HT1080 (cell line): ENCODE measurements at places on chromosomes 6 and 20. TPM values are rescaled to one million over a fixed set of nuclear protein-coding genes. Genes with fewer than 3 reads are reported as not detected.

DNA sequence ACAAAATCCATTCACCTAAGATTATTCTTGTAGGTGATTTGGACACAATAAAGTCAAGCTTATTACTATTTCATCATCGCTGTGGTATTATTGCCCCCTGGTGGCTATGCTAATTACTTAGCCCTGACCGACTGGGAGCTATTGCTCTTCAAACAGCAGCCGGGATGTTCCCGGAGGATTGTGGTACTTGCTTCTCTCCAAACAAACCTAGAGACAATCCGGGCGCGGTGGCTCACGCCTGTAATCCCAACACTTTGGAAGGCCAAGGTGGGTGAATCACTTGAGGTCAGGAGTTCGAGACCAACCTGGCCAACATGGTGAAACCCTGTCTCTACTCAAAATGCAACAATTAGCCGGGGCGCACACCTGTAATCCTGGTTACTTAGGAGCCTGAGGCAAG, 15.4 kb upstream of the STMND1 start:
- DNase-seq = peak; percentile 65

DNA sequence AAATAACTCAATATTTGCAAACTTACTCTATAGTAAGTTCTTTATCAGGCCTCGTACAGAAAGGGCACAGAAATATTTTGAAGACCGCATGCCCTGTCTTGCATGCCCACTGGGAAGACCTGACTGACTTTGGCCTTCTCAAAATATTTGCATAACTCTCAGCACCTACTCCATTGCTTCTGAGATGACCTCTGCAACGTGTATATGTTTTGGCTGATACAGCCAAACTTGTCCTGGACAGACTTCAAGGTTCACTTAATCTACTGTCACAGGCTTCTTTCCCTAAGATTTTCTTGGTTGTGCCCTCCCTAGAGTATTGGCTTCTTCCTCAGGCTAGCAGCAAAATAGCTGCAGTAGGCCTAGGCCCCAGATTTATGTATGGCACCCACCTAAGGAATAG, 21.5 kb upstream of the SERINC3 start:
- DNase-seq = no peak

- DNase-seq = peak; percentile 67
These were observed 331.7 kb downstream of the FRK start for GRCh38 chr6:115729036-115729435.

The NKAPL gene
- not detected in 2 replicates for total RNA-seq

- DNase-seq = peak; percentile 77
These were observed 105.0 kb downstream of the OLIG3 start for GRCh38 chr6:137389150-137389704.

DNA sequence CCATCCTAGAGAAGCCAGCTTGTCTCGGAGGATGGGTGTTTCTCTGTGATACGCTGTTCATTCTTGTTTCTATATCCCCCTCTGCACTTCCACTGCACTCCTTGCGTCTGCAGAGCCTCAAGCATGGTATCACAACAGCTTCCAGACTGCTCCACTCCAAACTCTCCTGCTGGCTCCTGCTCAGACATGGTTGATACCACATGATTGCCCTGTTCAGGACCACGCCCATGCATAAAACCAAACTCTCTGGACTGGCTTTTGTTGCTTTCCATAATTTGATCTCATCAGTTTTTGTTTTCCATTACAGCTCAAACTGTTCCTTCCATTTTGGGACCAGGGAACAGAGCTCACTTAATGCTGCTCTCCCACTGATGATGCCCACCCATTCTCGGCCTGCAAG, 30.0 kb upstream of the SMIM29 start:
- no peak for DNase-seq

The PROKR2 gene
- not detected in 2 replicates for total RNA-seq

DNA sequence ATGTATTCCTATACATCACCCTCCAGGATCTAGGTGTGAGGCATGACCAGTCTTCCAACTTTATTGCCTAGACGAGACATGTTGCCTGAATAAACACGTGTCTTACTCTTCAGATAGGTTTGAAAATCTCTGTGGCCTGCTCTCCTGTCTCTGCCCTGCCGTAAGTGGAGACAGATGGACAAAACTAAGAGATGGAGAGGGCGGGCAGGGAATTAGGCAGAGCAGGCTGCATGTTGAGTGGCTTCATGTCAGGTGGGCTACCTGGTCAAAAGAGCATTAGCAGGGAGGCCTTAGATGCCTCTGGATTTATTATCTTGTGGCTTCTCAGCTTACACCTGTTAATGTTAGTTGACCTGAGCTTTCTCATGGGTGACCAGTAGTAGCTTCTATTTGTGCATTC, 59.0 kb upstream of the TULP4 start:
- no peak for DNase-seq

- no peak for DNase-seq
These were observed 149.2 kb downstream of the PHACTR1 start for GRCh38 chr6:12865671-12866181.

The DZANK1 gene
- total RNA-seq = 0.57 and 1.3 TPM in 2 replicates

DNA sequence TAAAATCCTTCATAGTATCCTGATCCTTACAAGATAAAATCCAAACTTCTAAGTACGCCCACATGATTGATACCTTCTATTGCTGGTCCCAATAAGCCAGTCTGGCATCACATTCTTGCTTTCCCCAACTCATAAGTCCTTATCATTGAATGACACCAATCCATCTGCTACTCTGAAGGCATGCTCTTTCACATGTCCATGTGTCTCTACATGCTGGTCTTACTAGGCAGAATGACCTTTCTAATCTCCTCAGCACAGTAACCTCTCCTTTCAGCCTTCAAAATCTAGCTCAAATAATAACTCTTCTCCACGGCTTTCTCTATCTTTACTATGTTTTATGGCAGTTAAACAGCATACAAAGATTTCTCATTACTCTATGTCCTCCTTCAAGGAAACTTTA, 71.1 kb downstream of the ASCC3 start:
- no peak for DNase-seq

The TP53TG5 gene
- total RNA-seq = not detected in 2 replicates

DNA sequence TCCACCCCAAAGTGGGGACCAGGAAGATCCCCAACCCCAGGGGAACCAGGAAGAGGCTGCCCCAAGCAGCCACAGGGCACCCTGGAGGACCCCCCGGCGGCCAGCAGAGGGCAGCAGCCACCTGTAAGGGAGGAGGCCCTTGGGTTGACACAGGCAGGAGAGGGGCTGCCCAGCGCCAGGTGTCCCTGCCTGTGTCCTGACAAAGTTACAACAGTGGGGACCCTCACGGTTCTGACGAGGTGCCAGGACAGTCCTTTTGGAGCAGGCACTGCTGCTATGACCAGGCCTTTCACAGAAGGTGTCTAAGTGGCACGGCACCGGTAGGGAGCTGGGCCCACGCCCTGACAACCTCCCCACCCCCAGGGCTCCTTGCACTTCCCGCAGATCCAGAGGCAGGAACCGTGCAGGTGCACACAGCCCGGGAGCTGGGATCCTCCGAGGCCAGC, 176.7 kb downstream of the BMP7 start:
- DNase-seq = peak; percentile 33

DNA sequence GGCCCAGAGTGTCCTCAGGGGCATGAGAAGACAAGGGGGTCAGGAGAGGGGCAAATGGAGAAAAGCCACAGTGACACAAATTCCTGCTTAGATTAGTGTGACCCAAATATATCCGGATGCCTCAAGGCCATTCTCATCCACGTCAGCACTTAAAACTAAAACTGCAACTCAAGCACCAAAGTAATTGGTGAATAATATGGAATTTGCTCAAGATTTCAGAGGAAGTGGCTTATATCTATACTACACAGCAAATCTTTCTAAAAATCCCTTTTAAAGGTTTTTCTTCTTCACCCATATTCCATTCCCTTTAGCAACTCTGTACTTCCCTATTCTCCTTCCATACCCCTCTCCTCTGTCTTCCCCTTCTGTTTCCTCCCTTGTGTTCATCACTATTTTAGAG, 15.2 kb downstream of the DEF6 start:
- no peak for DNase-seq

- no peak for DNase-seq
These were observed 177.9 kb downstream of the RNGTT start for GRCh38 chr6:88785478-88785877.

DNA sequence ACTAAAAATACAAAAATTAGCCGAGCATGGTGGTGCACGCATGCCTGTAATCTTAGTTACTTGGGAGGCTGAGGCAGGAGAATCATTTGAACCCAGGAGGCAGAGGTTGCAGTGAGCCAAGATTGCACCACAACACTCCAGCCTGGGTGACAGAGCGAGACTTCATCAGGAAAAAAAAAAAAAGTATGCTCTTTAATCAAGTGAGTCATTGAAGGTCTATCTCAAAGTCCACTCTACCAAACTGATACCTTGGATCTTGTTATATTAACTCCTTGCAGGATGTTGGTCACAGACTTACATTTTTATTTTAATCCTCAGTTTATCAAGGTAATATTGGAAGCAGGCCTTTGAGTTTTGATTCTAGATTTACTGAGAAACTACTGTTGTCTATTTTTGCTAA, 348.7 kb downstream of the COL12A1 start:
- no peak for DNase-seq

DNA sequence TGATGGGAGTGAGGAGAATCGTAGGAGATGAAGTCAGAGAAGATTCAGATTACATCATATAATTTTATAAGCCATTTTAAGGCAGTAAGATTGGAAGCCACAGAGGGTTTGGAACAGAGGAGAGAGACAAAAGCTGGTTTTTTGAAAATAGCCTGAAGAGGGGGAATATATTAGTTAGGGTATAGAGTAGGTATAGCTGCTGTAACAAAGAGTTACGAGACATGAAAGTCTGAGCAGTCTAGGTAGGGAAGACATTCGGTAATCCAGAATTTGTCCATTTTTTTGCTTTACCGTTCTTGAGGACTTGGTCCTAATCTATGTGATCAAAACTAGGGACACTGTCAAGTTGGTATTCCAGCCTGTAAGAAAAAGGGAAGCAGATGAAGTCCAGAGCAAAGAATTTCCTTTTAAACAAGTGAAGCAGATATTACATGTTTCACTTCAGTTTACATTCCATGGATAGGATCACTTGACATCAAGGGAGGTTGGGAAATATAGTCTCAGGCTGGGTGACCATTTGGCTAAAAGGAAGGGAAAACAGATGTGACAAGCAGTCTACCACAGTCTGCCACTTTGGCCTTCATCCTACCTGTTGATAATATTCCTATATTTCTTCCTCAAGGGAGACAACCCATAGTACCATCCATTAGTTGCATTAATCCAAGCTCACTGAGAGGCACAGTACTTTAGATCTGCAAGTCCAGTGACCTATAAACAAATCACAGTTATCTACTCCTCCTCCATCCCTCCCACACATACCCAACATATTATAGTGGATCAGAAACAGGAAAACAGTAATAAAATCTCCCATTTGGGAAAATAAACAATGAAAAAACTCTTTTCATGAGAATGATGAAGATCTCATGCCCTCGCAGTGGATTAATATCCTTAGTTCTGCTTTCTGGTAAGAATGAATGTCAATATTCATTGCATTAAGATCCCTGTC, 10.2 kb downstream of the FAM135A start:
- DNase-seq = no peak

The WFDC5 gene
- total RNA-seq = not detected in 2 replicates

GRCh38 chr6:152300517-152300916, 336.6 kb downstream of the SYNE1 start:
- no peak for DNase-seq

GRCh38 chr6:1908784-1909183, 299.1 kb downstream of the FOXC1 start:
- peak; percentile 73 for DNase-seq

DNA sequence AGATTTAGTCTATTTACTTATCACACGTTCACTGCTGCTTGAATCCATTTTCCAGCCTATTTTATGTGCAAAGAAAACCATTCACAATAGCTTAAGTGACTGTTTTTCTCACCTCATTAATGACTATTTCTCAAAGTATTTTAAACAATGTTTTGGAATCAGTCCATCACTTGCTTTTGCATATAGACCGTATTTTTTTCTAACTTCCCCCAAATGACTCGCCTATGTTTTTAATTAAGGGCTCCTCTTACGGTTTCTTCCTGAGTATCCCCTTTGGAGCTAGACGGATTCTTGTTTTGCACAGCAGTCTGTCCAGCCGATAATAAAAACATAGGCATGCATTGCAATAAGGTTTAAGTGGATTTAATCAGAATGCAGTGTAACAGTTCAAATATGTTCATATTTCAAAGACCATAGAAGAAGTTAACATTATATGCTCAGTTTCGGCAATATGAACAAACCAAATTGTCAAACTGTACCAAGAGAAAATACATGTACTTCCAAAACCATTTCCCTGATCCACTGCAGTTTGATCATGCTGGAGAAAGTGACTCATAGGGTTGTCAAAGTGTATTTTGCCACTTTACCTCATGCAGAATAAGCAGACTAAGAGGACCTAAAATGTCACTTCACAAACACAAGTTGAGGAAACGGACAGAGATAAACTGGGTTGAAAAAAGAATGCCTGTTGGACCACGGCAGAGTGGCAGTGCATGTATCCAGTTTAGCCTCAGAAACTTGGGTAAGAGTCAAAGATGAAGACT, 66.4 kb downstream of the HMGN3 start:
- DNase-seq = peak; percentile 13

The GSTA2 gene
- not detected in 2 replicates for total RNA-seq

- DNase-seq = no peak
These were observed 28.9 kb upstream of the RIPK1 start for GRCh38 chr6:3039384-3039783.

The INSM1 gene
- total RNA-seq = not detected in 2 replicates

The POU5F1 gene
- total RNA-seq = not detected in 2 replicates

DNA sequence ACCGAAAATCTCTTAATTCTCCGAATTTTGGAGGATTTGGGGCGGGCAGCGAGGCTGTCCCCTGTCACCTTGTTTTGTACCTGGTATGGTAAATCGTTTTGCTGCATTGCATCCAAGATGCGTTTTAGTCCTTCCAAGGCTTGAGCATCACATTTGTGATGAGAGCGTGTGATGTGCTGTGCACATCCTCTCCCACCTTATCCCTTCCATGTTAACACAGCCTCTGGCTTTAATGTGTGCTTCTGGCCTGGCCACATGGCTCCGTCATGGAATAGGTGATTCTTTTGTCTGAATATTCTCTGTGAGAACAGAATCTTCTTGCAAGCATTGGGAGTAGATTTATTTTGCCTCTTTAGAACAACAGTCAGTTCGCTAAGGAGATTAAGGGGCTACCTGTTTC, 763 bp downstream of the TMEM14A start:
- no peak for DNase-seq

DNA sequence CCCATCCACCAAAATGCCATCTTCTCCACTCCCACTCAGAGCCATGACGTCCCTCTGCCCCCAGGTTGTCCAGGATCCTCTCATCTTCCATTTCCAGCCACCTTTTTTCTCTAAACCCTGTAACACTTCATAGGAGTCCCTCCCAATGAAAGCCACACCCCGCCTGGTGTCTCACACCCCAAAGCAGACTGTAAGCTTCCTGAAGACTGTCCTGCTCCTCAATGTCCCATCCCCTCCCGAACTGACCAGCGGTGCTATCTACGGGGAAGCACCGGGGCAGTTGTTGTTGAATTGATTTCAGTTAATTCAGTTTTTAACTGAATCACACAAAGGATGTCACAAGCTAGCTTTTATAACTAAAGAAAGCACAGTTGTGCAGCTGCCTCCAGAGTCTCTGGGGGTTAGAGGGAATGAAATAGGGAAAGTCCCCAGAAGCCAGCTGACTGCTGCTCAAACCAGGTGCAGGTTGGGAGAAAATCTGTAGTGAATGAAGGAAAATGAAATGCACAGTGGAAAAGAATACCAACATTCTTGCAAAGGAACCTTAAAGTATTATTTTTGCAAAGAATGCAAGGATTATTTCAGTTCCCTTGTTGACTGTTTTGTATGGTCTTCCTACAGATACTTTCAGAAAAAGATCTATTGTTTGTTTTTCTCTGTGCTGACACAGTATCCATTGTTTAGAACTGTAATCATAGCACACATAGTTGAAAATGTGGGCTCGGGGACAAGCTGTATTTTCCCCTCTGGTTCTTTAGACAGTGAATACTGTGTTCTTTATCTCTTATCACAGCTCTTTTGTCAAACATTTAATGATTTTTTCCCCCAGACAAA, 222.6 kb upstream of the QKI start:
- no peak for DNase-seq
